ENCODE measurements at places on chromosomes 2 and 18.
A peak's percentile ranks its signal among the peaks of the same experiment; 100 is the strongest.

DNA sequence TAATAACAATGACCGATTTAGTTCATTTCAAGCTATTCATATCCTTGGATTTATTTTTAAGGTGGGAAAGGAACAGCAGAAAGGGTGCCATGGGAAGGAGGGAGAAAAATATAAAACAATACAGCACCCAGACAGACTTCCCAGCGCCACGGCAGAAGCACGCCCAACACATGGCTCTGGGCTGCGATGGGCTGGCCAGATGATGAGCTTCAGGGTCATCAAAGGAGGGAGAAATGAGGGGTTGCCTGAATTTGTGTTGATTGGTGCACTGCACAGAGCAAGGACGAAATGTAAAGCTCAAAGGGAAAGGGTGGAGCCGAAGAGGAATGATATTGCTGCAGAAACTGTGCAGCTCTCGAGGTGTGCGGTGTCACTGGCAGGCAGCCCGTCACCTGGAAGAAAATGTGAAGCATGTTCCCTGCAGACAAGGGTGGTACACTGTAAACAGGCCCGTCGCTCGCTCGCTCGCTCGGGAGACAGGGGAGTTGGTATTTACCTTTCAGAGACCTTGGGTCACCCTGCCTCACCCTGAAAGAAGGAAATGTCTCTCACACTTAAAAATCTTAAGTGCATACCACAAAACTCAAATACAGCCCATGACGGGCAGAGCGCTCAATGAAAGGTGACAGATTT lies 195.5 kb upstream of the CTAGE1 start:
- DNase-seq = peak; percentile 27

- no peak for DNase-seq
Observed at GRCh38 chr18:13229001-13229671, 10.6 kb downstream of the LDLRAD4 start.

GRCh38 chr2:158782136-158782535 lies 13.0 kb upstream of the DAPL1 start:
- DNase-seq = no peak

GRCh38 chr18:33751613-33752221 lies 173.7 kb downstream of the ASXL3 start:
- DNase-seq = no peak

- DNase-seq = no peak
Observed at GRCh38 chr18:22658318-22658717, 240.6 kb upstream of the CTAGE1 start.

GRCh38 chr2:43312755-43313641 lies 86.6 kb upstream of the ZFP36L2 start:
- DNase-seq = no peak

- no peak for DNase-seq
Observed at GRCh38 chr18:43312891-43313290, 35.6 kb upstream of the SYT4 start.

- DNase-seq = no peak
Observed at GRCh38 chr18:24108641-24109040, 30.2 kb upstream of the CABYR start.
